ENCODE measurements at places on chromosomes 4 and X. TPM values are rescaled to one million over a fixed set of nuclear protein-coding genes. Genes with fewer than 3 reads are reported as not detected.

The ANOS1 gene
- 0.06 TPM for total RNA-seq

GRCh38 chrX:16671005-16671404 is 21.0 kb downstream of the S100G start:
- peak; percentile 58 for DNase-seq

DNA sequence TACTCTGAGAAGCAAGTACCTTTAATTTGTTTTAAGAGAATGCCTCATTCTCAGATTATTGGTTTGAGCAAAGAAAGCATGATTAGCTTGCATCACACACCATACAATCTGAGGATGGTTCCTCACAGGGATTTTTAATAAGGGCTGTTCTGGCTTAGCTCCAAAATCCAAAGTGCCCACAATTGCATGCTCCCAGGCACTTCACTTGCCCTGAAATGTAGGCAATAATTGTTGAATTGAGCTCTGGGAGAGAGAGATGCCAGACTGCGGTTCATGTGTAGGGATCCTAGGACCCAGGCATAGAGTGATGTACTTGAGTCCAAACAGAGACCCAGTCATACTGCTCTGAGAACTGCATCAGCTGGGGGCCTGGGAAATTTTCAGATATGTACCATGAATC is 358.4 kb upstream of the CXorf51B start:
- no peak for DNase-seq

- no peak for DNase-seq
Observed at GRCh38 chr4:10011885-10012284, 9.4 kb downstream of the SLC2A9 start.

DNA sequence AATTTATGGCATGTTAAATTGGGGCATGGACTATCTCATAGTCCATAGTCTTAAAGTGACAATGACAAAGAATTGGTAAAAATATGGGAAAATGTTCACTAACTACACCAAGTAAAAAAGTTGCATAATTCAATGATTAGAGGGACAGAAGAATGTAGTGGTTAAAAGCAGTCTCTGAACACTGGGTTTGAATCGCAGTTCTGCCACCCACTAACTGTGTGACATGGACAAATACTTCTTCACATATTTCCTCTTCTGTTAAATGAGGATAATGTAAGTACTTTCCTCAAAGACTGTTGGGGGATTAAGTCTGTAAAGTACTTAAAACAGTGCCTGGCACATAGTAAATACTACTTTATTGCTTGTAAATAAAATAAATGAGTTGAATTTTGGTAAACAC is 15.3 kb downstream of the COQ2 start:
- DNase-seq, result no peak

GRCh38 chr4:40305328-40306170 is 29.6 kb upstream of the CHRNA9 start:
- no peak for DNase-seq

- no peak for DNase-seq
Observed at GRCh38 chrX:117996918-117997480, 119.6 kb downstream of the KLHL13 start.

- no peak for DNase-seq
Observed at GRCh38 chr4:110068248-110068647, 130.2 kb downstream of the ELOVL6 start.

- no peak for DNase-seq
Observed at GRCh38 chr4:122814426-122814825, 12.2 kb upstream of the FGF2 start.

The MCF2 gene
- total RNA-seq, result not detected

The DGKK gene
- total RNA-seq, result not detected

The TRIM75 gene
- total RNA-seq, result not detected

- DNase-seq, result no peak
Observed at GRCh38 chr4:119695216-119695615, 66.6 kb upstream of the PDE5A start.

The PABPC1L2B gene
- total RNA-seq, result not detected

DNA sequence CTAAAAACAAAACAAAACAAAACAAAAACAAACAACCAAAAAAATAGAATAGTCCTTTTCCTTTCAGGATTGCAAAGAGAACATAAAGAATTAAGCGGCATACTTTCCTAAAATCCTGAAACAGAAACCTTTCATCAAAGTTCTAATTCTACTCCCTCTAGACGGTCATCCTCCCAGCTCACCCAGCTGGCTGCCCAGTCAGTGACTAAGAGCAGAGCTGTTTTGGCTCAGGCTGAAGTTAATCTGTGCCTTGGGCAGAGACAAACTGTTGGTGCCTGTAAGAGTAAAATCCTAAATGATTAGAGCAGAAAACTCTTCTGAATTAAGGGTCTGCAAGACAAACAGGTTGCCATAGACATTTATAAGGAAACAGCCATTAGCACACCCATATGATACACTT is 17.6 kb upstream of the WAS start:
- no peak for DNase-seq

The LINC00632 gene
- total RNA-seq, result not detected

GRCh38 chr4:56690393-56690792 is 9.3 kb upstream of the HOPX start:
- DNase-seq, result no peak

DNA sequence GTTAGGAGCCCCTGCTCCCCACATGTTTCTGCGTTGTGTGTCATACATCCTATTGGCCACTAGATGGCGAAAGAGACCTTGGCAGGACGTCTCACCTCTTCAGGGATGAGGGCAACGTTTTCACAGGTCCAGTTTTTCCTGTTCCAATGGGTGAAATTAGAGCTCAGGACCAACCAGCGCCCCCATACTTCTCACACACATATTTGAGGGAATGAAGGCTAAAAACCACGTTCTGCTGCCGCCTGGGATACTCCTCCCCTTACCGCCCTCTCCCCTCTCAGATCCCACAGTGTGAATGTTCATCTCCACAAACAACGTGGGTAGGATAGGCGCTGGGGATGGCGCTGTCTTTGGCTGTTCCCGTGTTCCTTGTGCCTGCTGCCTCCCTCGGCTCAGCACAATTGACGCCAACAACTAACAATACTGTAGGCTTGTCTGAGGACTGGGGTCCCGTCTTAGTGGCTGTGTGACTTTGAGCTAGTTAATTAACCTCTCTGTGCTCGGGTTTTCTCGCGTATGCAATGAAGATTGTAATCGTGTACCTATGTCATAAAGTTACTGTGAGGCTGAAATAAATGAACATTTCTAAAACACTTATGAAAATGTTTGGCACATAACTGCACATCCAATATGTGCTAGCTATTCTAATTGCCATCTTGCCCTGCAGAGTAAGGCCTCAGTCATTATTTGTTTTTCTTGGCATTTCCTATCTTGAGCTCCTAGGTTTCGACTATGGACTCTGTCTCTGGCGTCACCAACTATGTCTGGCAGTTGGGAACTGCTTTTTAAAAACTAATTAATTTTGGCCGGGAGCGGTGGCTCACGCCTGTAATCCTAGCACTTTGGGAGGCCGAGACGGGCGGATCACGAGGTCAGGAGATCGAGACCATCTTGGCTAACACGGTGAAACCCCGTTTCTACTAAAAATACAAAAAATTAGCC is 181.3 kb upstream of the STK26 start:
- DNase-seq, result peak; percentile 36
